Stimulated activated CD4-positive, alpha-beta T cell treated with anti-CD3 and anti-CD28 coated beads, Interleukin-1b, Interleukin-23, amount 100 ng/mL, for 4 hours (primary cell): ENCODE measurements at places on chromosomes 3 and 15.

- no peak for DNase-seq
These were observed 105.3 kb downstream of the CTNNB1 start for GRCh38 chr3:41304593-41304992.

GRCh38 chr3:137972396-137972795 is 37.6 kb upstream of the CLDN18 start:
- DNase-seq = no peak

DNA sequence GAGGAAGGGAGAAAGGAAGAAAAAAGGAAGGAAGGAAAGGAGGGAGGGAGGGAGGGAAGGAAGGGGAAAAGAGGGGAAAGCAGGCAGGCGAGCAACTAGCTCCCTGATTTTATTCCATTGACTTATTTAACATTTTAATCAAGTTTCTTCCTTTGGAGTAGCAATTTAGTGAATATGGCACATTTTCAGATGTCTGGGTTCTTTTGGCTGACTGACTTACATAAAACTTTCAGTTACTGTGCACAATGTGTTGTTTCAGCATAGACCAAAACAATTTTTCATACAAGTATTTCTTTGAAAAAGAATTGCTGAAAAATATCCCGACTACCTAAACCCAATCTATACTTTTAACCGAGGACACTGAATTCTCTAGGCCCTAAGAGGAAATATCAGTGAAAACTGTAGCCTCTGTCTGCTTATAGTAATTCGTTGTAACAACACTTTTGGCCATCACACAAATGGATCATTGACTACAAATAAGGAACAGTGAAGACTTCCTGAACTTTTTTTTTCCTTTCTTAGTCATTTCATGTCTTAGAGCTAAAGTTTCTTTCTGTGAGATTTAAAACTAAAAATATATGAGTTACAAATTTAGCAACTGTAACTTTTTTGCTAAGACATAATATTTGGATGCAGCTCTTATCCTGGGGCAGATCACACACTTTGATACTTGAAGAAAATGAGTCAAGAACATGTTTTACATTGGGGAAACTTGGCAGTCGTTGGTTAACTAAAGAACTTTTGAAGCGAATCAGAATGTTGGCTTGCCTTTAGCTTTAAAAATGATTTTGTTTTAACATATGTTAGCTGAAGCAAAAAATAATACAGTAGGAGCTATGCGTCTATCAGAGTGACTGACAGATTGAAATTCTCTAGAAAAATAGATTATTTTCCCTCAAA is 79.6 kb downstream of the SOX2 start:
- no peak for DNase-seq

GRCh38 chr3:10999221-11000107 is 6.9 kb downstream of the SLC6A1 start:
- no peak for DNase-seq

DNA sequence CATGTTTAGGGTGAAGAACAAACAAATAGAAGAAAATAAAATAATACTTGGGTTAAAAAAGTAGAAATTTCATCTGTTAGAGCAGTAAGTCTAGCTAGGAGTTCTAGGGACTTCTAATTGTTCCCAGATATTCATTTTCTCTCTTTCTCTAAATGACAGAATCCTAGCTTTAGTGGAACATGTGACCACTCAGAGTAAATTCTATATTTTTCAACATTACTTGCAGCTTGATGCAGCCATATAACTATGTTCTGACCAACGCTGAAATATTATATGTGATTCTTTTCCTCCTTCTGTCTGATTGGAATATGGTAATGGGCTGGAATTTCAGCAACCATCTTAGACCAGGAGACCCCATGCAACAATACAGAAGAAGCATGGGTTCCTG is 8.1 kb downstream of the PTX3 start:
- no peak for DNase-seq

DNA sequence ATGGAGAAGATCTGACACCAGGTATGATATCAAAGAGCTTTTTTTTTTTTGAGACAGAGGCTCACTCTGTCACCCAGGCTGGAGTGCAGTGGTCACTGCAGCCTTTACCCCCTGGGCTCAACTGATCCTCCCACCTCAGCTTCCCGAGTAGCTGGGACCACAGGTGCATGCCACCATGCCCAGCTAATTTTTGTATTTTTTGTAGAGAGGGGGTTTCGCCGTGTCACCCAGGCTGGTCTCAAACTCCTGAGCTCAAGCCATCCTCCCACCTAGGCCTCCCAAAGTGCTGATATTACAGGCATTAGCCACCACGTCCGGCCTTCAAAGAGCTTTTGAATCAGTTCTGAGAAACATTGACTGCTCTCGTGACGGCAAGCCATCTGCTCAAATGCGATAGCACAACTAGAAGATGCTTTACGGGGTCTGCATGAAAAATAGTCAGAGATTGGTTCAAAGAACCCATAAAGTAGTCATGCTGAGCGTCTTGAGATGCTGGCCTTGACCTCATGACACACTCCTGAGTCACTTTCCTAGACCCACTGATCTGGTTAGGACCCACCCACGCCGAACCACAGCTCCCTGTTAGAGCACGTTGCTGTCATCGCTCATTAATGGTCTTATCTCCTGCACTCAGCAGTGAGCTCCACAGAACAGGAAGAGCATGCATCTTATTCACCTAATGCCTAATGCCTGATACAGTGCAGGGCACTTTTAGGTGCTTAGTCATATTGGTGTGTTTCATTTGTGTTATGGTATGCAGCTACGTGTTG is 57.0 kb upstream of the NR2F2 start:
- DNase-seq = no peak

GRCh38 chr3:63562323-63562722 is 90.2 kb upstream of the SNTN start:
- no peak for DNase-seq

GRCh38 chr3:29936054-29936453 is 655.2 kb downstream of the RBMS3 start:
- DNase-seq = no peak

- DNase-seq = no peak
These were observed 58.7 kb downstream of the WNT7A start for GRCh38 chr3:13821126-13821525.

GRCh38 chr15:66646799-66647198 is 55.2 kb upstream of the SMAD6 start:
- DNase-seq = no peak

- DNase-seq = no peak
These were observed 2.0 kb downstream of the NDUFB5 start for GRCh38 chr3:179606534-179607085.

DNA sequence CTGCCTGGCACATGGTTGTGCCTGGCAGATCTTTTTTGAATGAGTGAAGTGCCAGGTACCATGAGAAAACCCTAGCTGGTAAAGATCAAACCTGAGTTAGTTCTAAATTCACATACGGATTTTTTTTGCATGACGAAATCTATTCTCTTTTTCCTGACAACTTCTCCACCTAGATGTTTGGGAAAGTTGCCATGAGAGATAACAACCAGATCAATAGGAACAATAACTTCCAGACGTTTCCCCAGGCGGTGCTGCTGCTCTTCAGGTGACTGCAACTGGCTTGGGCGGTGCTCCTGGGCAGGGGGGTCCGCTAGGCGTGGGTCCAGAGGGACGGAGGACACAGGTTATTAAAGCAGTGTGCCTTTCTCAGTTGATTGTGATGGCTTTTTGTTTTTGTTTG is 71.8 kb downstream of the CHDH start:
- DNase-seq = no peak

- no peak for DNase-seq
These were observed 333.1 kb upstream of the KCNMB2 start for GRCh38 chr3:178203165-178203564.

DNA sequence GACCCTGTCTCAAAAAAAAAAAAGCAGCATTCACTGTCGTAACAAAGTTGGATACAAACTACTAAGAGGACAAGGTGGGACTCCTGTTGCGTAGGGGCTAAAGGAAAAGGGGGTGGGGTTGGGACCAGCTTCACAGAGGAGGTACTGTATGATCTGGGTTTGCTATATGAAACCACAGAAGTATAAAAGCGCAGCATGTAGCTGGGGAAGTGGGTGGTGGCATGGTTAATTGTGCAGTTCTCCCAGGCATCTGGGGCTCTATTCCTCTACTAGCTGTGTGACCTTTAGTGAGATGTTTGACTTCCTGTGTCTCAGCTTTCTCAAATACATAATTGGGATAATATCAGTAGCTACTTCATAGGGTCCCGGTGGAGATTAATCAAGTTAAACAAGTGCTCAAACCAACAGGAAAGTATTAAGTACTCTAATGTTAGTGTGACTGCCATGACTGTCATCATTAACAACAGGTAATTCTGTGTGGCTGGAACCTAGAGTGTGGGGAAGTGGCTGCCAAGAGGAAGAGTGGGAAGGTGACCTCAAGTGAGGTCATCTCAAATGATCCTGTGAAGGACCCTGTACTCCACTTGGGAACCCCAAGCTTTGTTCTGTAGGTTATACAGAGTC is 11.5 kb downstream of the PARP16 start:
- DNase-seq = no peak

GRCh38 chr15:39645138-39645975 is 64.5 kb downstream of the THBS1 start:
- DNase-seq = no peak

DNA sequence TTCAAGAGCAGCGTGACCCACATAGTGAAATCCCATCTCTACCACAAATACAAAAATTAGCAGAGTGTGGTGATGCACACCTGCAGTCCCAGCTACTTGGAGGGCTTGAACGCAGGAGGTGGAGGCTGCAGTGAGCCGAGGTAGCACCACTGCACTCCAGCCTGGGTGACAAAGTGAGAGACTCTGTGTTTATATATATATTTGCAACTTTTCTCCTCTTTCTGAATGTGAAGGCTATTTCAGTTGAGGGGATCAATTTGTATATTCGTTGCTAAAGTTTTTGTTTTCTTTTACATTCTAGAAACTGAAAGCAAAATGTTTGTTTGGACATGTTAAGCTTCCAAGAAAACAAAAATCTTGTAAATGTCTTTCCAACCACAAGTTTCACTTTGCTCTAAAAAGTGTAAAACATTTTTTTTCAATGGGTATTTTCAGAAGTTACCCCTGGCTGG is 29.8 kb upstream of the FAM98B start:
- DNase-seq = no peak

DNA sequence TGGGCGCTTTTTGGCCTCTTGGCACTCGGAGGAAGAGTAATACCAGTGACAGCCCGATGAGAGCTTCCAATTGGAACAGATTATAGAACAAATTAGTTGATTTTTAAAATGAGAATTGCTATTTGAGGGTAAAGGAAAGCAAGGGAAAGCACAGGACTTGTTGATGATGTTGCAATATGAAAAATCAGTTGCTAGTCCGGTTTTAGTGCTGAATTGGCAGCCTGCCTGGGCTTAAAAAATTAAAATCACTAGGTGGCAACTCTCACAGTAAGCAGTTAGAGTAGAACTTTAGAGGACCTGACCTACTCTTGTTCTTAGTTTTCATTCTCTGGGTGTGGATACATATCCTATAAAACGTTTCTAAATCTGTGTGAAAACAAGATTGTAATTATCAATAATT is 2.1 kb upstream of the SCAANT1 start:
- DNase-seq = no peak

DNA sequence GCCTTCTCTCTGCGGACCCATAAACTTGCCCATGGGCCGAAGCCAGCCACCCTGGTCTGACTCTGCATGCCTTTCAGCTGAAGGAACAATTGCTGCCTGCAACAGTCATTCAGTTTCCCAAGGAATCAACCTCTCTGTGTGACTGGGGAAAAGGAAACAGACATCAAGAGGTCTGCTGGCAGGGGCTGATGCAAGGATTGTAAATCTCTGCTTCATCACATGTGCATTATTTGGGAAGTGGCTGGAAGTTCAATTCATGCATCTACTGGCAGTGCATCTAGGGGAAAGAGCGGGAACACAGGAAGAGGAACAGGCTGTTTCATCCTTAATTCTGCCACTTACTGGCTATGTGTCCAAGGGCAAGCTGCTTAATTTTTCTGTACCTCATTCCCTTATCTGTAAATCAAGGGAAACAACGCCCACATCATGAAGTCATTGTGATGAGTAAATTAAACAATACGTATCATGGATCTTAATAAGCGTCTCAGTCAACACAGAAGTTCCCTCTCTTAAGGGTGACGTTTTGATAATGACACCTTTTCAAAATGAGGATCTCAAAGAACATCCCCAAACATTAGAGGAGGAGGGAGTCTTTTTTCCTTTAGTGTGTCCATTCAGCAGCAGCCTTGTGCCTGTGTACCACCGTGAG is 17.4 kb upstream of the ADPGK start:
- no peak for DNase-seq

- DNase-seq = no peak
These were observed 61.6 kb upstream of the TGFBR2 start for GRCh38 chr3:30544812-30545211.

DNA sequence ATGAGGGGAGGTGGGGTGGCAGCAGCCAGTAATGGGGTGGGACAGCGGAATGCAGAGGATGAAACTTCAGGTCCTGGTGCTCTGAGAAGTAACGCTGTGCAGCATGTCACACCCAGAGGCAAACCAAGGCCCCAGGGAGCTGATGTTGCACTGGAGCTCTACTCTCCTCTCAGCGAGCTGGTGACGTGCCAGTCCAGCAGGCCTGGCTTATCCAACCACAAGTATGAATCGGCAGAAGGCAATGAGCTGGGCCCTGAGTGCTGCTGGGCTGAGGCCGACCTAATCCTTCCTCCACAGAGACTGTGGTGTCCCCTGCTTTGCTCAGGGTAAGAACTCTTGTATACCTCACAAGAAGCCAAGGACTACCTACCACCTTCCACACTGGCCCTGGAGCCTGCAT is 30.5 kb downstream of the CD86 start:
- DNase-seq = no peak

DNA sequence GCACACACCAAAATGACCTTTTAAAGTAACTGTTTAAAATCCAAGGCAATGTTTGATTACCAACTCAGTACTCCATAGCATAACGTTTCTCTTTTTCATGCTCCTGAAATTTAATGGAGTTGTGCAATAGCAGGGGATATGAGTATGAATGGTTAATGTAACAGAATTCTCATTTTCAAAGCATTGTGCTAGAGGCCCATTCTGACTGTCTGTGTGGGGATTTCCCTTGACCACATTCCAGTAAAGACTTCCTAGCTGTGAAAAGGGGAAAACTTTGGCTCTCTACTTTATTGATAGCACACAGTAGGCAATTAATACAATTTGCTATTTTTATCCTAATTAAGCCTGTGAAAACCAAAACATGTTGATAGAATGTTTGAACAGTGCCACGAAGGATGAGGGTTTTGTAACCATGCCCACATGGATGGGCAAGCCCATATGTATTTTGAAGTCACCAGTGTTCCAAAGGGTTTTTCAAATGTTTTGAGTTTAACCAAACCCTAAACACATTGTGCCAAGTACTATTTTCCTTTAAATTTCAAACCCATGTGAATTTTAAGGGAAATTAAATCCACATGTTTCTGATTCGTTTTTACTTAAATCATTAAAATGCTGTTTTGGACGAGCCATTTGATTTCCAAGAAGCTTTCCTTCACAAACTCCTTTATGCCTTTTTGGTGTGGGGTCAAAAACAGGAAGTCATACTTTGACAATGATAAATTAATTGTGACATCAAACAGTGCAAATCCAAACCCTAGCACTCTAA is 261.2 kb downstream of the SHOX2 start:
- DNase-seq = no peak

GRCh38 chr15:91471468-91471867 is 371.4 kb downstream of the SV2B start:
- DNase-seq = no peak

- DNase-seq = no peak
These were observed 90.7 kb downstream of the IGF2BP2 start for GRCh38 chr3:185733980-185734724.
